Urinary bladder (tissue), 4 donors: ENCODE measurements at places on chromosomes 3 and 15.

DNA sequence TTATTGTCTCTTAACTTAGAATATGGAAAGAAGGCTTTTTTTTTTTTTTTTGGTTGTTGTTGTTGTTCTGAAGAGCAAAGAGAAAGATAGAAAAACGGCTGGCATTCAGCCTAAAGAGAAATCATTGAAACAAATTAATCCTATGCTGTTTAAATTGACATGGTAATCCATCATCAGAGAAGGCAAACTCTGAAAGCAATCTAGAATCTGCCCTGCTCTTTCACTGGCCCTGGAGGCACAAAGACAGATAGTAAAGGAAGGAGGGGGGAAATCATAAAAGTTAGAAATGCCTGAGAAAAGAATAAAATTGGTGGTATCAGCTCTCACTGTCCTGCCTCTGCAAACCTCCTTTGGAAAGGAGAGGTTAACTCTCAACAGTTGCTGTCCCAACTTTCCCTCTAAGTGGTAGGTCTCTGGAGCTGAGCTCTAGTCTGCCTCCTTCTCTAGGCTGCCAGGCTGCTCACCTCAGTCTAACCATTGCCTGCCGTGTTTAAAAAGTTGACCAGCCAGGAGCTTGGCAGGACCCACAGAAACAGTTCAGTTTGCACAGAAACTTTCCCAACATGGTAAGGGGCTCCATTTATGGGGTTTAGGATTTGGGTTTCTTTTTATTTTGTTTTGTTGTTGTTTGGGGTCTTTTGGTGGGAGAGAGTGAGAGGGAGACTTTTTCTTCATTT, 13.4 kb upstream of the NR2F2 start:
- no peak for DNase-seq

GRCh38 chr15:99211926-99212325, 37.5 kb downstream of the TTC23 start:
- no peak for DNase-seq

DNA sequence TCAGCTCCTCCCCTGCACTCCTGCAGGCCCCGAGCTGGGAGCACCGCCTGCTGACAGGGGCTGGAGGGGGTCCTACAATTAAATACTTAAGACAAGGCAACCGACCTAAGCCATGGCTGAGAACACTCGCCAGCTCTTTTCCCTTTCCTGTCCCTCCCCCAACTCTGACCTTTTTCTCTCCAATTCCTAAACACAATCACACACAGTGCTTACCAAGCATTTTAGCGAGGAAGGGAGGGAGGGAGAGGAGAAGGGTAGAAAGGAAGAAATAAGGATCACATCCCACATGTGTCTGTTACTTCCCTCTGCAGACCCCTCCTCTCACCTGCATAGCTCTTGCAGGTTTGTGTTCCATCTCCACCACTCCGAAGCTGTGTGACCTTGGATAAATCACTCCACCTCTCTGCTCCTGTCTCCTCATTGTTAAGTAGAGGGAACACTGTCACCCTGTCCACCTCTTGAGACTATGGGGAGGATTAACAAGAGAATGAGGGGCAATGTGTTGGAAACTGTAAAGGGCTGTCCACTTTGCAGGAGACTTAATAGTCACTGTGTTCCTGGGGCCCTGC, 63.6 kb downstream of the CYP11A1 start:
- no peak for DNase-seq

GRCh38 chr15:33561407-33561806, 250.6 kb downstream of the RYR3 start:
- DNase-seq, result no peak

- DNase-seq, result no peak
Measured at GRCh38 chr3:127938800-127939199, 23.8 kb downstream of the KBTBD12 start.

DNA sequence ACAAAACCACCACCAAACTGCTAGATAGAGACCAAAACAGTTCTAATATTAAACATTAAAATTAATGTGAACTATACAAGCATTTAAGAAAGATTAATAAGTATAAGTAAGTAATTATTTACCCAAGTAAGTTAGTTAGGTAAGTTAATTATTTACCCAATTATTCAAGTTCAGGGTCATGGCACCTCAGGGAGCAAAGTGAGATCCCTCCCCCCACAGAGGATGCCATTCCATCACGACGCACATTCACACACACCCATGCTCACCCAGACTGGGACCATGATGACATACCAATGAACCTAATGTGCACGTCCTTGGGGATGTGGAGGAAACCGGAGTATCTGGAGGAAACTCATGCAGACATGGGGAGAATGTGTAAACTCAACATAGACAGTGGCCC, 229.1 kb downstream of the NR2F2 start:
- DNase-seq, result no peak

GRCh38 chr3:31408720-31409119, 124.0 kb upstream of the STT3B start:
- no peak for DNase-seq
